ENCODE measurements at places on chromosomes 11 and 22.

DNA sequence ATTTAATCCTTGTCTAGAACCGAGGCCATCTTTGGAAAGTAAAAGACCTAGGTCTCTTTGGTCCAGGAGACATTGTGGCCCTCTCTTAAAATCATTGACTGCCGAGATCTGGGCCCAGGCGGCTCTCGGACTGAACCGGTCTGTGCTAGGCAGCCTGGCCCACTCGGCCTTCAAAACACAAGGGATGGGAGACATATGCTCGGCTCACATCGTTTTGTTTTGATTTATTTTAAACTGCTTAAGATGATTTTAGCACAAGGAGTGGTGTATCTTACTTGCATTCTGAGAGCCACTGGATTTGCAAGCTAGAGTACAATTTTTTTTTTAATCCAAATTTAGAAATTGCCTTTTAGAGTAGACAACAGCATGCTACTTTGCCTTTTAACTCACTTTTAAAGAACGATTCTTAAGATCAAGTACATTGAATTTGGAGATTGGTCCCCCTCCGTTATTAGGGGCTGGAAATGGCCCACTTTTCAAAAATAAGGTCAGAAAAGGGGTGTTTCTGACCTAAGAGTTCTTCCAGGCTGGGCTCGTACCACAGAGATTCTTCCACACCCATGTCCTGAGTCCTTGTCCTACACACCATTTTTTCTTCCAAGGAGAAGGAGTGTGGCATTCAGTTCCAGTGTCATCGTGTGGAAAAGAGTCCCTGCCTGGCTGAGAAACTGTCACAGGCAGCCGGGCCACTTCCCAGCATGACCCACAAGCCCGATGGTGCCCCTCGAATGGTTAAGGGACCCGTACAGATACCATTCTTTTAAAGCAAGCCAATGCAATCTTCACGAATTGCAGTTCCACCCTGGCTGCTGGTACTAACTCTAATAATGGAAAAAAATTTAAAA lies 80.5 kb upstream of the WNT7B start:
- no peak for DNase-seq

GRCh38 chr11:76551400-76551799 lies 106.6 kb downstream of the EMSY start:
- DNase-seq, result no peak

GRCh38 chr11:125110506-125110905 lies 920 bp downstream of the TMEM218 start:
- DNase-seq, result no peak

DNA sequence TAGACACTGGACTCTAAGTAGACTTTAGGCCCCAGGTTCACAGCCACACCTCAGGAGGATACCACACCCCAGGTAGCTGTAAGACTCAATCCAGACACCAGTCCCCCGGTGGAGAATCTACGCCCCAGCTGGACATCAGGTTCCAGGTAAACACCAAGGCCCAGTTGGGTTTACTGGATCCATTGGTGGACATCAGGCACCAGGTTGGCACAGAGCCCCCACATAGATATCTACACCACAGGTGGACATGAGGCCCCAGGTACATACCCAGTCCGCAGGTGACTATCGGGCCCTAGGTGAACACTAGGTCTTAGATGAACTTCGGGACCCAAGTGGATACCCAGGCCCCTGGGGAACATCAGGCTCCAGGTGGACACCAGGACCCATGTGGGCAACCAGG lies 58.9 kb upstream of the SEPTIN5 start:
- no peak for DNase-seq

- DNase-seq, result no peak
Measured at GRCh38 chr11:35151241-35151640, 12.3 kb downstream of the CD44 start.

GRCh38 chr11:44784436-44784760 lies 57.6 kb downstream of the TSPAN18 start:
- DNase-seq, result no peak

DNA sequence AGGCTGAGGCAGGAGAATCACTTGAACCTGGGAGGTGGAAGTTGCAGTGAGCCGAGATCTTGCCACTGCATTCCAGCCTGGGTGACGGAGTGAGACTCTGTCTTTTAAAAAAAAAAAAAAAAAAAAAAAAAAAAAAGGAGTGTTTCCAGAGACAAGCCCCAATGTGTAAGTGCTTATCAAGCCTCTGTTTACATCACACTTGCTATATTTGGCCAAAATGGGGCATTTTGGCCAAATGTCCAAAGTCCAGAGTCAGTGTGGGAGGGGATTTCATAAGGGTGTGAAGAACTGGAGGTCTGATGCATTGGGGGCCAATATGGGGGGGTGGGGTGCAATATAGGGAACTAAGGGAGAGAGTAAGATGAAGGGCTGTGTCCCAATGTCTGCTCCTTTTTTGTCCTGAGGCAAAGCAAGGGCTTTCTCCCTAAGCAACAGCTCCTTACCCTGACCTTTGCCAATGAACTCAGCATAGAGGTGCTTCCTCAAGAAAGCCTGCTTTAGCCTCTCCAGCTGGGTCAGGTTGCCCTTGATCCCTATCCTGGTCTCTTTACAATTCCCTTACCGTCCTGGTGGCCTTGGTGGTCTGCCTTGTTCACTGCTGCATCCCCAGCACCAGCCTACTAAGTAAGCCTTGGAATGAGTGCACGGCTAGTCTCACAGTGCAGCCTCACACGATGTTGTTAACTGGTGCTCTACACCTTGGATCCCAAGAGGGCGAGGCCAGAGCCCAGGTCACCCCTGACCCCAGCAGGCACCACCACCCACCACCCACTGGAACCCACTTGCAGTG lies 14.1 kb upstream of the BCR start:
- no peak for DNase-seq

- no peak for DNase-seq
Measured at GRCh38 chr22:29717789-29718188, 2.0 kb upstream of the CABP7 start.

- DNase-seq, result no peak
Measured at GRCh38 chr22:42944409-42944808, 70.5 kb downstream of the PACSIN2 start.

GRCh38 chr22:44452531-44453420 lies 45.3 kb downstream of the RTL6 start:
- DNase-seq, result no peak

GRCh38 chr11:9855579-9856287 lies 191.9 kb downstream of the SWAP70 start:
- DNase-seq, result no peak

DNA sequence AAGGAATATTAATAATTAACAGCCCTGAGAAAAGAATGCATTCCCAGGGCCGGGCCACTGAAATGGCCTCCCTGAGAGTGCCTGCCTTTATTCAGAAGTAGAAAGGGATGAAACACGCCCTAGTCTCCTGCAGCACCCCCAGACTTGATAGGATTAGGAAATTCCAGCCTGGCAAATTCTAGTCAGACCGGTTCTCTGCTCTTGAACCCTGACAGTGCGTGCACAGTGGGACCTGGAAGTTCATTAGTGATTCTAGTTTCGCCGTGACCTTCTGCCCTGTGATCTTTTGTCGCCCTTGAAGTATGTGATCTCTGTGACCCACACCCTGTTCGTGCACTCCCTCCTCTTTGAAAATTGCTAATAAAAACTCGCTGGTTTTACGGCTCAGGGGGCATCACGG lies 2.1 kb upstream of the GSTP1 start:
- DNase-seq, result no peak

GRCh38 chr11:33043221-33043830 lies 4.0 kb downstream of the TCP11L1 start:
- no peak for DNase-seq

DNA sequence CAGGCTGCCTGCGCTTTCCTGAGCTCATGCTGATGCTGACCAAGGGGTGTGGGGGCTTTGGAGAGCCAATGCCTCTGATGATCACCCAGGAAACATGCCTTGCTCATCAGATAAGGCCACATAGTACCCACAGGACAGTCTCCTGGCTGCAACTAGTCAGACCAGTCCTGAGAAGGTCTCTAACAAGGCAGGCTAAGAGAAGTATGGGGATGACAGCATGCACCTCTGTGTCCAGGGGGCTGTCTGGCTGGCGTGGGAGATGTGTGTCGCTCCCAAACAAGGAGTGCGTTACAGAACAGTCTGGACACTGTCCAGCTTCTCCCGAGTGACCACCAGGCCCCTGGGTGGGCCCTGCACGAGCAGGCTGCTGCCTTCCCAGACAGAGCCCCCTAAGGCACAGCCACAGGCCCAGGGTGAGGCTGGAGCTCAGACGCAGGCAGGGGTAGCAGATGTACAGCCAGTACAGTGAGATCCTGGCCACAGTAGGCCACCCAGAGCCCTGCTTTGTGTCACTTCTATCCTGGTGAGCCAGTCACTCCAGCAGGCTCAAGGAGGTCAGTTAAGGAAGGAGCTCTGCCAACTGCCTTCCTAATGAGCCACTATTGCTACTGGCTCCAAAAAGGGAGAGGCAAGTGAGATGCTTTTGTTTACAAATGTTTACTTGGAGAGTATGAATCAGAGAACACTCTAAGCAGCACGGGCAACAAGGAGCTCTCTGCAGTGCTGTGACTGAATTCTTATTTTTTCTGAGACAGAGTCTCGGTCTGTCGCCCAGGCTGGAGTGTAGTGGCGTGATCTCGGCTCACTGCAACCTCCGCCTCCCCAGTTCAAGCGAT lies 66.0 kb upstream of the CLTCL1 start:
- DNase-seq, result no peak

DNA sequence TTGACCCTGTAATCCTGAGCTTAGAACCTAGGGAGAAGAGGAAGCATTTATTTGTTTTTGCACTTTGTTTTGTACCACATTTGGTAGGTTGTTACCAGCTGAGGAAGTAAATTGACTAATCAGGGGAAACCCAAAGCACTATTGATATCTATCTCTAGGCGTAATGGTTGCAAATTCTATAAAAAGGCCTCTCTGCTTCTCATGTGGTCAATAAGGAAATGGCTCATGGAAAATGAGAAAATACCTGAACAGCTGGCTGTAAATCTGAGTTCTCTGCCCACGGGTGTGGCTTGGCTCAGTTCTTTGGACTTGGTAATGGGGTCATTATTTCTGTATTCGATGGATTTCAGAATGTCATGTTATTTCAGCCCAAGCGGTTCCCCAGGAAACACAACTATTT lies 42.4 kb downstream of the BARX2 start:
- DNase-seq, result no peak

- DNase-seq, result no peak
Measured at GRCh38 chr11:45657496-45658260, 7.7 kb downstream of the CHST1 start.

DNA sequence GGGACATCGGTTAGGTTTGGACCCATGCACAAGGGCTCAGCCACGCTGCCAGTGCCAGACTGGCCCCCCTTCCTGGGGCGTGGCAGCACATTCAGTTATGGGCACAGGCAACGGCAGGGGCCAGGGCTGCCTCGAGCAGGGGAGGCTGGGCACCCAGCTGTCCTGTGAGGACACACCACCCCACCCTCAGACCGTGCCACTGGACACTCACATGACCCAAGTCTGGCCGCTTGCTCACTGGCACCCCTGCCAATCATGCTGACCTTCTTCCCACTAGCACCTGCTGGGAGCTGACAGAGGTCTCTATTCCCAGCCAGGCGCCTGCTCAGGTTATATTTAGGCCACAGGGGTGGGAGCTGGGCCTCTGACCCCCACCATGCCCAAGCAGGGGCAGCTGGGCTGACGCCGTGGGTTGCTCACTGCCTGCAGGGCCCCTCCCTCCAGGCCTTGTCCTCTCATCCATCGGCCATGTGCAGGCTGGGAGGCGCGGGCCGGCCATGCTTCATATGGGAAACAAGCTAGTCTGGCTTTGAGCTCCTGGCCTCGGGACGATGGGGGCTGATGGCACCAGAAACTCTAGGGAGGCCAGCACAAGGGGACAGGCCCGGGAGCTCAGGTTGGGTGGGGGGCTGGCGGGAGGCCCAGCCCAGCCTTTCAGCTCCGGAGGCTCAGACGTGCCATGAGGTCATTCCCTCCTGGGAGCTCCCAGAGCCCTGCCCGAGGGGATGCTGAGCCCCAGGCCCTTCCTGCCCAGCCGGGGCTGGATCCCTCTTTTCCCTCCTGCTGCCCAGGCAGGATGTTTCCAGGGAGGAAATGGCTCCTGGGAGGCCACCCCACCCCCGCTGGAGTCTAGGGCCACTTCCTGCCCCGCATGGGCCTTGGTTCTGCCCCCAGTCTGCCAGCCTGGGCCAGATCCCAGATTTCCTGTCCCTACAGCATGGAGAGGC lies 15.2 kb upstream of the TBX1 start:
- no peak for DNase-seq

DNA sequence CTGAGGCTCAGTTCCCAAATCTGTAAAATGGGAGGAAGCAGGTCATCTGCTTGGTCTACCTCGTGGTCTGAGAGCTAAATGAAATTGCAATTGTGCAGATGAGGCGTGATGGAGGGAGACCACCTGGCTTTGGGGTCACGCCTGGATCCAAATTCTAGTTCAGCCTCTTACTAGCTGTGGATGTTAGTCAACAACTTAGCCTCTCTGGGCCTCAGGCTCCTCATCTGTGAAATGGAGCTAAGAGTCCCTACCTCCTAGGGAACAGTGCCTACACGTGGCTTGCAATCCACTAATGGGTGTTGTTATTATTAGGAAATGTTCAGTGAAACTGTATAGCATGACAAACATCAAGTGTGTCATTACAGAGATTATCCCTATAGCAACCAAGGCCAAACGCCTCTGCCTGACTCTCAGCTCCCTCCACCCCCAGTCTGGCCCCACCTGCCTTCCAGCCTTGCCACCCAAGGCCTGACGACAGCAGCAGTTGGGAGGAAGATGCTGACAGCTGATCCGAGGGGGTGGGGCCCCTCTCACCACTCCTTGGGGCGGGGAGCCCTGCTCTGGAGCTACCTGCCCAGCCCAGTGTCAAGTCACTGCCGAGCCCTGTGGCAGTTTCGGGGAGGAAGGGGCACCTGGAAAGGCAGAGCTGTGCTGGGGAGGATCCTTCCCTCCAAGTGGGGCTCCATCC lies 1.7 kb upstream of the RHOD start:
- DNase-seq, result peak; percentile 81

- no peak for DNase-seq
Measured at GRCh38 chr22:19060356-19061009, 61.7 kb downstream of the DGCR2 start.

- no peak for DNase-seq
Measured at GRCh38 chr11:69230856-69231425, 63.0 kb upstream of the MYEOV start.

- no peak for DNase-seq
Measured at GRCh38 chr11:12523180-12523924, 146.0 kb downstream of the PARVA start.

- DNase-seq, result no peak
Measured at GRCh38 chr22:30178181-30179126, 68.1 kb downstream of the LIF start.

DNA sequence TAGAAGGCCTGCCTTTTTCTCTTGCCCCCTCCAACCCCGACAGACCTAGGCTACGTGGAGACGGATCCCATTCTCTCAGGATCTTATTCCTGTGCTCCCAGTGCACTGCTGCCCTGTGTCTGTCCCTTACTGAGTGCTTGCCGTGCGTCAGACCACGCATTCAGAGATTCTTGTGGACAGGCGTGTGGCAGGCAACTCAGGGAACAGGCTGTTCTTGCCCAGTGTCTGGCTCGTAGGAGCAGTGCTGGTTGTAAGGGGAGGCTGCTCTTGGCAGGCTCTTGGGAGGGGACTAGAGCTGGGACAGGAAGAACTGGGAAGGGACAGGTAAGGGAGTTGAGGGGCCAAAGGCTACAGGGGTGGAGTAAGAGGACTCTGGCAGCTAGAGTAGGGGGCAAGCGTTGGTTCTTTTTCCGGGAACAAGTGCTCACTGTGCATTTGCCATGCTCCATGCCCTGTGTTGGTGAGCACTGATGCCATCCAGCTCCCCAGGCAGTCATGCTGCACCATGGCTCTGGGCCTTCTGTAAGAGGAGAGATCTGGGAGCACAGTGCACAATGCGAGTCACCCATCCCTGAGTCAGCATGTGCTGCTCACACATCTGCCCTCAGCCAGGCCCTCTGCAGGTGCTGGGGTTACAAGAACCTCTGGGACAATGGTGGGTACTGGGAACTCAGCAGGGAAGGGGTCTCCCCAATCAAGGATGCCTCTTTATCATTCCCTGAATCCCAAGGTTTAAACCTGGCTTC lies 119.1 kb downstream of the TBC1D22A start:
- DNase-seq, result no peak

Measured in NCI-H226 (cell line).